ENCODE measurements at places on chromosomes 5 and 9.

GRCh38 chr5:138844812-138845513 is 30.2 kb downstream of the LRRTM2 start:
- no peak for DNase-seq

- no peak for DNase-seq
Observed at GRCh38 chr5:33938507-33938796, 2.3 kb downstream of the RXFP3 start.

- DNase-seq = no peak
Observed at GRCh38 chr5:2204366-2205184, 321.9 kb upstream of the IRX4 start.

DNA sequence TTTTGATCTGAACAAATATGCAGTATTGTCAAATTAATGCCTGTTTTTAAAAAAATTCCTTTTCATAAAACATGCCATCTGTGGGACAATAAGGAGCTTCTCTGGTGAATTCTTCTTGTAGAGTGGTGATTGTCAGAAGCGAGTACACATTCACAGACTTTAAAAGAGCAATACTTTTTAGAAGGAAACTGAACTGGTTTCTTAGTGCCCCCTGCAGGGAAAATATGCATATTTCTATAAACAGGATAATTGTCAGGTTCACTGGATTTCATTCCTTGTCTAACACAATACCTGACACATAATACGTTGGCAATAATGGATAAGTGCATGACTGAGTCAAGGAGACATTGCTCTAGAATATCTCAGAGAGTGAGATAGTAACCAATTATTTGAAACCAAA is 133.7 kb downstream of the KIF4B start:
- no peak for DNase-seq

DNA sequence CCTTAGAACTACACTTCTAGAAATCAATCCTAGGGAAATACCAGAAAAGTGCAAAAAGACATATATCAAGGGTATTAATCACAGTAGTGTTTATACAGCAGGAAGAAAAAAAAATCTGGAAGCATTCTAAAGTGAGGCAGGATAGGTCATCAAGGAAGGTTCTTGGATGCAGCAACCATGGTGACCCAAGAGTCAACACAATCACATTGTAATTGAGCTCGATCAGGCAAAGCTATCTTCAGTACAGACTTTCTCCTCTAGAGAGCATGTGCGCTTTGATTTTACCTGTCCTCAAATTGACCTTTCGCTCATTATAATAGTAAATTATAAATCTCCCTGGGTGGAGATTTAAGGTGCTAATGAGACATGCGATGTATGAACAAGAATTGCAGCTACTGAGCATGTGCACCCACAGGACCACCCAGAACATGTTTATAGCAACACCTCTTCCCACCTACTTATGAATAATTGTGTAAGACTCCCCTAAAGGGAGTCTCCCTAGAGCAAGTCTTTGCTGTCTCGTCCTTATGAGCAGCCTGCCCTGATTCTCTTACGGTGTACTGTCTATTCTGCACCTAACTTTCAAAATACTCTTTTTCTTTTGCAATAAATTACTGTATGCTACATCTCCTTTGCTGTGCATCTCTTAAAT is 297.7 kb downstream of the ATPSCKMT start:
- DNase-seq = no peak

DNA sequence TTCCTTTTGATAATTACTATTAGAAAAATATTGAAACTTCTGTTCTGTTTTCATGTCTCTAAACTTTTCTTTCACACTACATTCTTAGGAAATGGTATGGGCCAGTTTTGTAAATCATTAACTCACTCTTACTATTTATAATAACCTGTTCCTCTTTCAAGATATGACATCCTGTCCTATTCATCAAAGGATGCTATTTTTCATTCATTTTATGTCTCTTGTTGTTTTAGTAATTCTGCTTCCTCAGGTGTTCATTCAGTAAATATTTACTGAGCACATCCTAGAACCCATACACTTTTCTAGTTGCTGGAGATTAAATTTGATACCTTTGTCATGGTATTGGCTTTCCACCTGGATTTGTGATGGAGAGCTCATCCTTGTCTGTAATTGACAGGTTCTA is 58.0 kb downstream of the GDA start:
- DNase-seq = no peak

- DNase-seq = no peak
Observed at GRCh38 chr5:151351671-151352070, 4.3 kb upstream of the SLC36A2 start.

- no peak for DNase-seq
Observed at GRCh38 chr9:124696101-124696500, 75.0 kb downstream of the NR6A1 start.

DNA sequence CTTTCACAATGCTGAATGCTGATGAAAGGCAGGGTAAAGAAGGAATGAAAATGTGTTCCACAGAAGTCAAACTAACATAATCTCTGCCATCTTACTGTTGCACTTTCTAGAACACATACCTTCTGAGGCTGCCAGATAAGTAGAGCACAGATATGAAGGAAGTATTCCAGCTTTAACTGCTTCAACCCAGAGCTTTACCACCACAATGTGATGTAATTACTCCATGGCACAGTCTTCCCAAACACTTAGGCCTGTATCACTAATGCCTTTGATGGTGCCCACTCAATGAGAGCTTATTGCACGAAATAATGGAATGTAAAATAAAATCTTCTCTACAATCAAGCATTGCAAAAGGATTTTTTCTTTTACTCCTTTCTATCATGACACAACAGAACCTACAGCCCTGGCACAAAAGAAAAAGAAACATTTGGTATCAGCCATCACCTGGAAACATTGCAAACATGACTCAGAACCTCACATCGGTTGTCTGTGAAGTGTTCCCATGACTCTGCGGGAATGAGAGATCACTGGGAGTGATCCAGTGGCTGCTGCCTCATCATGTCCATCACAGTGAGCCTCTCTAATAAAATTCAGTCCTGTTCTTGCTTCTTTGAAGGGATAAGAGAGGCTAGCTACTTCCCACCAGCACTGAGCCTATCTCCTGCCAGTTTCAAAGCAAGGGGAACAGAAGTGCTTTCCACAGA is 385.8 kb downstream of the EFNA5 start:
- DNase-seq = no peak

- no peak for DNase-seq
Observed at GRCh38 chr5:148898413-148899075, 72.1 kb downstream of the ADRB2 start.

- no peak for DNase-seq
Observed at GRCh38 chr9:129656795-129657390, 8.6 kb upstream of the PRRX2 start.

- DNase-seq = no peak
Observed at GRCh38 chr9:99391937-99392594, 170.0 kb downstream of the SEC61B start.

- DNase-seq = no peak
Observed at GRCh38 chr5:92313385-92313784, 930.3 kb upstream of the ARRDC3 start.

- no peak for DNase-seq
Observed at GRCh38 chr5:18563853-18564252, 929.6 kb downstream of the TAF11L14 start.

DNA sequence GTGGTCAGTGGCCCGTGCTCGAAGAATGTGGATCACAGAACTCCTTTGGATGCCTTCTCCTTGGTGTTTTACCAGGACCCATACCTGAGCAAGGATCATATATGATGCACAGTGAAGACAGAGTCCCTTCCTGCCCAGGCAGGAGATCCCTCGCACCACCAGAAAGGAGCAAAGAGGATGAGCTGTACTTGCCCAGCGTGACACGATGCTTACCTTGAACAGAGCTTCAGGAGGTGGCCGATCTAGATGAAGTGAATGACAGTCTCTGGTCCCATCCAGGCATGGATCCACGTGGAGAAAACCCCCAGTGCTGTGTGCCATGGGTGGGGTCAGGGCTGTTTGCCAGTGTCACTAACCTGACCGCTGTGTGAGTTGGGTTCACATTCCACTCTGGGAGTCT is 455.4 kb downstream of the GADD45G start:
- no peak for DNase-seq

DNA sequence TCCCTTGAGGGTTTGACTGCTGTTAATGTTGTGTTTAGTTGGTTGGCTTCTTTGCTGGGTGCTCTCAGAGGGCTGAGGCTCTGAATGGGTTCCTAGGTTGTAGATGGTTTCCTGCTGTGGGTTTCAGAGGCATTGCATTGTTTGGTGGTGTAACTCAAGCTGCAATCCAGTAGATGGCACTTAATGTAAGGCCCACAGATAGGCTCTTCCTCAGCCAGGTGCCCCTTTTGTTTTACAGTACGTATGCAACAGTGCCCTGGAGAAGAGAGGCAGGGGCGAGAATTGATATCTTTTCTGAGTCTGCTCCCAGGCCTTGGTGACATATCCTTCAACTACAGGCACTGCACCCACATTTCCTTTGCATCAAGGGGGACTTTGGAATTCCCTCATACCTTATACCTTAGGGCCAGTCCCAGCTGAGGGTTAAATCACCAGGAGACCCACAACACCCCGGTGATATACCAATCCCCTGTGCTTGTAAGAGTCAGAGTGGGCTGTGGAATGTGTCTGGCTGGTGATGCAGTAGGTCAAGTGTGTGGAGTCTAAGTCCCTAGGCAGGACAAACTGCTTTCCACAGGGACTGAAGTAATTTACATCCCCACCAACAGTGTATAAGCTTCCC is 7.0 kb upstream of the UGT3A2 start:
- DNase-seq = no peak

DNA sequence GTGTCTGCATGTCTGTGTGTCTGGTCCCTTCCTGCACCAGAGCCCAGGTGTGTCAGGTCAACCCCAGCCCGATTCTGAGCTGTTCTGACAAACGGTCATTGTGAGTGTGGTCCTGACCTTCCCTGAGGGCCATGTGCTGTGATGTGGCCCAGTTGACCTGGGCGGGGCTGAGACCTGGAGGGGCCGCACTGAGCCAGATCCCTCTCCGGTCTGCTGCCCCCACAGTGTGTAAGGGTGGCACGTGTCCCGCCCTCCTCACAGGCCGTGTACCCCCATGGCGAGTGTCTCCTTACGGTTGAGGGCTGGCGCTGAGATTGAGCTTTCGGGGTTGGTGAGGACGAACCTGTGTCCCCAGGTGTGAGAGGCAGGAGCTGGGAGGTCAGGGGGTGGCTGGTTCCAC is 136.5 kb downstream of the MRPL36 start:
- DNase-seq = no peak

GRCh38 chr5:17720071-17720470 is 85.8 kb downstream of the TAF11L14 start:
- no peak for DNase-seq

DNA sequence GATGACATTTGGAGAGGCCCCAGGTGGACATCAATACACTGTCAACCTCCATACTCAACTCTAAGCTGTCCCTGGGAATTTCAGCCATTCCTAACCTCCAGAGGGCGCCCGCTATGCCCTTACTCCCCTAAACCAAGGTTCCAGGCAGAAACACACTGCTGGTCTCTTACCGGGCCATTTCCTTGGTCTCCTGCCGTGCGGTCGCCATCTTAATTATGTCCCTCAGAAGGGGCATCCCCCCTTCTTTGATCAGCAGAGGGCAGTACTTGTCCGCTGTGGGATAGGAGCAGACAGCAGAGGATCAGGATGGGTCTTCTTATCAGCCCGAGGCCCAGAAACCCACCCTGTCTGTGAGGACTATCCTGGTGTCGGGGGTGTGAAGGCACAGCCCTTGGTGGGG is 9.3 kb upstream of the ZDHHC12 start:
- DNase-seq = no peak

DNA sequence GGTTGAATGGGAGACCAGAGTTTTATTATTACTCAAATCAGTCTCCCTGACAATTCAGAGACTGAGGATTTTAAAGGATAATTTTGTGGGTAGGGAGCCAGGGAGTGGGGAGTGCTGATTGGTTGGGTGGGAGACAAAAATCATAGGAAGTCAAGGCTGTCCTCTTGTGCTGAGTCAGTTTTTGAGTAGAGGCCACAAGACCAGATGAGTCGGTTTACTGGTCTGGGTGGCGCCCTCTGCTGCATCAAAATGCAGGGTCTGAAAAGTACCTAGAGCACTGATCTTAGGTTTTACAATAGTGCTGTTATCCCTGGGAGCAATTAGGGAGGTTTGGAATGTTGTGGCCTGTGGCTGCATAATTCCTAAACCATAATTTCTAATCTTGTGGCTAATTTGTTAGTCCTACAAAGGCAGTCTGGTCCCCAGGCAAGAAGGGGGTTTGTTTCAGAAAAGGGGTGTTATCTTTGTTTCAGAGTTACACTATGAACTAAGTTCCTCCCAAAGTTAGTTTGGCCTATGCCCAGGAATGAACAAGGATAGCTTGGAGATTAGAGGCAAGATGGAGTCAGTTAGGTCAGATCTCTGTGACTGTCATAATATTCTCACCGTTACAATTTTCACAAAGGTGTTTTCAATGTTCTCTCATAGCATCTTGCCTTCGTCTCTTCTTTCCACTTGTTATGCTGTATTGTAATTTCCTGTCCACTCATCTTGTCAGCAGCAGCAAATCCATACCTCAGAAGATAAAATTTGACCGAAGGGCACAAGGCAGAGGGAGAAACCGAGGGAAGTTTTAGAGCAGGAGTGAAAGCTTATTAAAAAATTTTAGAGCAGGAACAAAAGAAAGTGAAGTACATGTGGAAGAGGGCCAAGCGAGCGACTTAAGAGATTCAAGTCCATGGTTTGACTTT is 59.2 kb upstream of the CLINT1 start:
- DNase-seq = peak; percentile 32

- DNase-seq = no peak
Observed at GRCh38 chr5:19719109-19719508, 268.9 kb downstream of the CDH18 start.

DNA sequence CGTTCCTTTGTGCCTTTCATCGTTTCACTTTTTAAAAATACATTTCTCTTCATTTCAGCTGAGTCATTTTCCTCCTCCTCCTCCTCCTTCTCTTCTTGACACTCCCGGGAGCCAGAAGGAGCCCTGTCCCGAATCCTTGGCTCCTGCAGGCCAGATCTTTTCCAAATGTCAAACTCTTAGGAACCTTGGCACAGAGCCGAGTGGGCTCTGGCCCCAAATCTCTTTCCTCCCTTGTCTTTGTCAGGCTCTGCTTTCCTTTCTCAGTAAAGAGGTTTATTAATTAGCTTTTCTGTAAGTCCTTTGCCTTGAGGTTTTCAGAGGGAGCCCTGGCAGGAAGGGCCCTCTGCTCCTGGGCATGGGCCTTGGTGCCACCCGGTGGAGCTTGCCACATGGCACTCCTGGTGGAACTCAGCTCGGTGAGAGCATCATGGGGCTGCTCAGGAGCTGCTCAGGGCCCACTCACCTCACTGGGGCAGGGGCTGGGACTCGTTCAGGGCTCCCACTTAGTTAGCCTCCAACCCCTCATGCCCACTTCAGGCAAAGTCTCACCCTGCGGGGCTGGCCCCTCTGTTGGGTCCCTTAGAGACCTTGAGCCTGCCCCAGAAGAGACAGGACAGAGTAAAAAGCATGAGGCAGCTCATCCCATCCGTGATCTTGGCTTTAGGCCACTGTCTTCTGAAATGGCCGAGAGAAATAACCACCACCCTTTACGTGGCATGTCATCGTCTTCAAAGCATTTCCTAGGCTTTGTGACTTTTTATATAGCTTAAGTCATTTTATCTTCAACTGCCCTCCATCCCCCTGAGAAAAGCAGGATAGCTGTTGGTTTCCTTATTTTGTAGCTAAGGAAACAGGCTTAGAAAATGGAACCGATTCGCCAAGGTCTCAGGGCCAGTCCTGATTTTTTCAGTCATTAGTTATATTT is 17.1 kb downstream of the STC2 start:
- DNase-seq = no peak

GRCh38 chr9:75604661-75605060 is 285.8 kb upstream of the PCSK5 start:
- no peak for DNase-seq
